NCI-H187 (cell line): ENCODE measurements at places on chromosomes 13 and 19.

DNA sequence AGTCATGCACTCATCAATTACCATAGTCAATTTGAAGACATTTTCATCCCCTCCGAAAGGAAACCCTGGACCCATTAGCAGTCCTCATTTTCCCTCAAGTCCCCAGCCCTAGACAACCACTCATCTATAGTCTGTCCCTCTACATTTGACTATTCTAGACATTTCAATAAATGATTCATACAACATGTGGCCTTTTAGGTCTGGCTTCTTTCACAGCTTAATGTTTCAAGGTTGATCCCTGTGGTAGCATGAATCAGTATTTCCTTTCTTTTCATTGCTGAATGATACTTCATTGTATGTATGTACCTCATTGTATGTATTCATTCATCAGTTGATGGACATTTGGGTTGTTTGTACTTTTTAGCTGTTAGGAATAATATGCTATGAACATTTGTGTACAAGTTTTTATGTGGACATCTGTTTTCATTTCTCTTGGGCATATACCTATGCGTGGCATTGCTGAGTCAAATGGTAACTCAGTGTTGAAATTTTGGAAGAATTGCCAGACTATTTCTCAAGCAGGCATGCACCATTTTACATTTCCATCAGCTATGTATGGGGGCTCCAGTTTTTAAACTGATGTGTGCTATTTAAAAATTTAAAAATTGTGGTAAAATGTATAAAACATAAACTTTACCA is 18.4 kb downstream of the SPATA13 start:
- no peak for DNase-seq

GRCh38 chr13:75908141-75908540 is 272.0 kb downstream of the LMO7 start:
- DNase-seq, result no peak

- DNase-seq, result no peak
Observed at GRCh38 chr13:30963791-30964190, 31.3 kb downstream of the TEX26 start.

GRCh38 chr13:106500445-106500844 is 35.0 kb downstream of the EFNB2 start:
- no peak for DNase-seq

DNA sequence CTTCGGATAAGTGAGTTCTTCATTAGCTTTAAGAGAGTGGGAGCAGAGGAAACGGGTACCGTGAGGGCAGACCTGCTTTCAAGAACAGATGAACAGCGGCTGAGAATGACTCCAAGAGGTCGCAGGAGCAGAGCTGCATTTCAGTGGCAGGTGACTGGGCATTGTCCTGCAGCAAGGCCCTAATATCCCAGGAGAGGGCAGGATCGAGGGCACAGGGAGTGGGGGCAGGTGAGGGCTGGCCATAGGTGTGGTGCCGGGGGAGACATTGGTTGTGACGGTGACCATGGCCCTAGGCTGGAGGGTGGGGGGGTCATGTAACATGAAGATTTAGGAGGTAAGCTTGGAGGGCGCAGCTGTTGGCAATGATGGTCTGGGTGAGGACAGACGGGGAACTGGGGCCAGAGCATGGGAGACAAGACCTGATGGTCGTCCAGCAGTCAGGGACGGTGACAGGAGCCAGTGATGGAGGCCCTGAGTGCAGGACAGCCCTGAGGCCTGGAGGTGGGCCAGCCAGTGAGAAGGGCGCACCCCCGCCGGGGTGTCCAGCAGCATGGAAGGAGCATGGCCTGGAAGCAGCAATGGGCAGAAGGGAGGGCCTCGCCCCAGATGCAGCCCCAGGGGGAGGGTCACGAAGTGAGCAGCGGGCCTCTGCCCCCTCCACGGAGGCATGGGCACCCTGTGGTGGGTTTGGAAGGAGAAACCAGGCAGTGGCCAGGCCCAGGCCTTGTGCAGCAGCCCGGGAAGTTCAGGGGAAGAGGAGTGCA is 29.2 kb upstream of the LAMP1 start:
- DNase-seq, result no peak

GRCh38 chr13:47826471-47826870 is 174.6 kb downstream of the SUCLA2 start:
- DNase-seq, result no peak

DNA sequence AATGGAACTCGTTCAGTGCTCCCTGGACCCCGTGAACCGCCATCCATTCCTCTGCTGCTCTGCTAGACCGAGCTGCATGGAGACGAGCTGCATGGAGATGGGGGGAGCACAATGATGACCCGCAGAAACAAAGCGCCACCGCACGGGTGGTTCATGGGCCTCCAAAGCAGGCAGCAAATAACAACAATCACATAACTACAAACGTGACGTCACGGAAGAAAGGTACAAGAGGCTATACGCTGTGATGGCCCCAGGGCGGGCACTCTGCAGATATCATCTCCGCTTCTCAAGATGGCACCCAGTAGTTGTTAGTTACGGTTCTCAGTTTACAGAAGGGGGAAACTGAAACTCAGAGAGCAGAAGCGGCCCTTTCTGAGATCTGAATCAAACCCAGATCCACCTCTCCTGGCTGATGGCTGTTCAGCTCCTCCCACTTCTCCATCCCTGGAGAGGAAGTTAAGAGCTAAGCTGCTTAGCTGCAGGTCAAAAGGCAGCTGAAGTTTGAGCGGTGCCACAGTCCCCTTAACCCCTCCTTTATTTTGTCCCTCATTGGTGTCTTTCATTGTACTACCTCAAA is 1.7 kb downstream of the ATP13A1 start:
- DNase-seq, result no peak

GRCh38 chr19:4969292-4969771 is 419 bp downstream of the KDM4B start:
- no peak for DNase-seq

- DNase-seq, result no peak
Observed at GRCh38 chr19:3458229-3459088, 21.9 kb downstream of the SMIM24 start.

- no peak for DNase-seq
Observed at GRCh38 chr19:57867868-57868492, 18.3 kb downstream of the ZNF587 start.

DNA sequence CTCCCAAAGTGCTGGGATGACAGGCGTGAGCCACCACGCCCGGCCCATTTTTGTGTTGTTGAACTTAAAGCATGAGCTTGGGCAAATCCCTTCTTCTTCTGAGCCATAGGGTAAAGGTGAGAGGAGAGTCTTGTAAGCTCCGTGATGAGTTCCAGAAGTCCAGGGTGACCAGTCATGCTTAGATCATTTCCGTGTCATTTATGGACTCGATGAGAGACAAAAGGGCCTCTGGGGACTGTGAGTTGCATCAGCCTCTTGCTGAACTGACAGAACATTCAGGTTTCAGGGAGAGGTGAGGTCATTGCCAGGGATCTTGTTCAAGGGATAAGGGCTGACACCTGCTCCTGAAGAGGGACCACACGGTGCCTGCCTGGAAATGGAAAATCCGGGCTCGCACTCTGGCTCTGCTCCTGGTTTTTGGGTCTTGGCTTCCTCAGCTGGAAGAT is 53.6 kb downstream of the GADD45B start:
- no peak for DNase-seq

GRCh38 chr19:45905011-45905410 is 2.6 kb upstream of the MYPOP start:
- no peak for DNase-seq

DNA sequence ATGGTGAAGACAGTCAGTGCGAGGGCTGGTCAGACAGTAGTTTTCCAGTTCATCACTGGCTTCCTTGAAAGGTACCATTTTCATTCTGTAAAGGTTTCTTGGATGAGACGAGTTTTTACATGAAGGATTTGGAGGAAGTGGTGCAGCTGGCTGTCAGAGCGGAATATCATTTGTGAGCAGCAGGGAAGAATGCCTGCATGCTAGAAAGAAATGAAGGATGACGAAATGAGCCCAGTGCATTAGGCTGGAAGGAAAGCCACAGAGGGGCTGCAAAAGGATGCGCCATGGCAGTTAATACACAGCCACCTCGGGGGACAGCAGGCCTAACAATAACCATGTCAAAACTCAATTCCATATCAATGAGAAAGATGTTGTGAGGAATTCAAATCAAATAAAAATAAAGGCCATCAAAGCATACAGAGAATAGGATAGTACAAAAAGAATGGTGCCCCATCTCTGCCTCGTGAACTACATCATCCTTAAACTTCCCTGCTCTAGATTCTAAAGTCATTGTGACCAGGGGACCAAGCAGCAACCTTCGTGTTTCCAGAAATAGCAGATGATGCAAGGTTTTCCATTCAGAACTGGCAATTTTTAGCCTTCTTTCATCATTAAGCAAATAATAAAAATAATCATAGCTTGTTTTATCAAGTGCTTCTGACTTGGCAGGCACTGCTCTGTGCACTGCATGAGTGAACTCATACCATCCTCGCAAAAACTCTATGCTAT is 504.2 kb downstream of the RFC3 start:
- no peak for DNase-seq

GRCh38 chr19:35461060-35461459 is 13.0 kb downstream of the FFAR2 start:
- no peak for DNase-seq

GRCh38 chr13:39311619-39312018 is 273.4 kb downstream of the NHLRC3 start:
- no peak for DNase-seq

DNA sequence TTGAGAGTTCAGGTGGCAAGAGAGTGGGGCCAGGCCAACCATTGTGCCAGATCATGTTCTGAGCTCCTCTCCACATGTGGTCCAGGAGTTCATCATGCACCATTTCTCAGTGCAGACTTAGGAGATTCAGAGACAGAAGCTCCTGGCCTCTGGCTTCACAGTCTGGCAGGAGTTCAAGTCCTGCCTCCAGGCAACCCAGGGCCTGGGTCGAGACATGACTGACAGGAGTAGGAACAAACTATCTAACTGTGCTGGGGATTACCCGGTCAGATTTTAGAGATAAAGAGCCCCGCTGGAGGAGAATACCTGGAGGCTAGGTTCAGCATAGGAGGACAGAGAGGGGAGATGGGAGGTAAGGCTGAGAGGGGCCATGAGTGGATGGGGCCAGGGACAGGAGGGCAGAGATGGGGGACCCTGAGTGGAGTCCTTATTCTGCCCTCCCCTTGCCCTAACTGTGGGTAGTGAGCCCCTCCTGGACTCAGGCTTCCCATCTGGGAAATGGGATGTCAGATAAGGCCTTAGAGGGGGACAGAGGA is 906 bp upstream of the CYP4F11 start:
- no peak for DNase-seq
